Activated T-cell treated with anti-CD3 and anti-CD28 coated beads, Interleukin-2, amount 50 U/mL, for 24 hours (primary cell): ENCODE measurements at places on chromosomes 7 and 10.

DNA sequence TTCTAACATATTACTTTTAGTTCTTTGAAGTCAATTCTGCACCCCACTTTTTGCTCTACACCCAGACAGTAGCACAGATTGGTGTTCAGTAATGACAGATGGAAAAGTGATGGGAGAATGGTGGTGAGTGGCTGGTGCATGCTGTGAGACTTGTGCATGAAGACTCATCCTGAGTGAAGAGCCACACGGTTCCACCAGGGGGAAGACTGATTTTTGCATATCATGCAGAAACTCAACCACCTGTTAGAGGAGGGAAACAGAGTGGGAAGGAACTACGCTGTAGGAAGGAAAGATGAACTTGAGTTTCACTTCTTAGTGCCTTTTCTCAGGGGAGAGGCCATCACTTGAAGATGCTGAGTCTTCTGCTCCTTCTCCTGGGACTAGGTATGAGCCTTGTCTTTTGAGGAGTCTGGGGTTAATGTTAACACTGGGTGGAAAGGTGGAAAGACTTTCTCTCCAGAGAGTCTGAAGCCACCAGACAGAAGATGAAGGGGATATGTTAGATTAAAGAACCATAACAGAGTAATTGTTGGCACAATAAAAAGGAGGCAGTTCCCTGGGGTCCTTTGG is 9.3 kb upstream of the PRSS1 start:
- DNase-seq = no peak

GRCh38 chr10:70966646-70967553 is 78.5 kb upstream of the PCBD1 start:
- no peak for DNase-seq

DNA sequence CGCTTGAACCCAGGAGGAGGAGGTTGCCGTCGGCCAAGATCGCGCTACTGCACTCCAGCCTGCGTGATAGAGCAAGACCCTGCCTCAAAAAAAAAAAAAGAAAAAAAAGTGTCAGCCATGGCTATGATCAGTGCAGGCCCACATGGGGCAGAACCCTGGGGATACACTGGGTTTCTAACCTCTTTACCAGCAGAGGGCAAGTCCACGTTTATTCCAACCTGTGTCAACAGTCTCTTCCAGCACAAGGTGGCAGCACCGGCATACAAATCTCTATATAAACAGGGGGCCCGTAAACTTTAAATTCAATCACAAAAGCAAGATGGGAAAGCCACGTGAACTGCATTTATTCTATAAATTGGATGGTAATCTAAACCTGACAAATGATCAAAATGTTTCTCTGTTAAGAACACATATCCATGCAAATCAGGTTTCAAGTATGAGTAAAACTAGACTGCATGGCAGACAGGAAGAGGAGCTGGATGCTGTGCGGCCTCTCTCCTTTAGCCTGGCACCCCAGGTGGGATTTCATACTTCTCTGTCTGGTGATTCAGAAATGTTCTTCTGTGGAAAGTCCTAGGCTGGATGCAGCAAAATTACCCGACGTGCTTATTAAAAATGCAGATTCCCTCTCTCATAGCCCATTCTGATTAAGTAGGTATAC is 60.0 kb upstream of the STEAP1B start:
- peak; percentile 69 for DNase-seq

GRCh38 chr7:133252506-133252857 is 396 bp upstream of the EXOC4 start:
- no peak for DNase-seq

DNA sequence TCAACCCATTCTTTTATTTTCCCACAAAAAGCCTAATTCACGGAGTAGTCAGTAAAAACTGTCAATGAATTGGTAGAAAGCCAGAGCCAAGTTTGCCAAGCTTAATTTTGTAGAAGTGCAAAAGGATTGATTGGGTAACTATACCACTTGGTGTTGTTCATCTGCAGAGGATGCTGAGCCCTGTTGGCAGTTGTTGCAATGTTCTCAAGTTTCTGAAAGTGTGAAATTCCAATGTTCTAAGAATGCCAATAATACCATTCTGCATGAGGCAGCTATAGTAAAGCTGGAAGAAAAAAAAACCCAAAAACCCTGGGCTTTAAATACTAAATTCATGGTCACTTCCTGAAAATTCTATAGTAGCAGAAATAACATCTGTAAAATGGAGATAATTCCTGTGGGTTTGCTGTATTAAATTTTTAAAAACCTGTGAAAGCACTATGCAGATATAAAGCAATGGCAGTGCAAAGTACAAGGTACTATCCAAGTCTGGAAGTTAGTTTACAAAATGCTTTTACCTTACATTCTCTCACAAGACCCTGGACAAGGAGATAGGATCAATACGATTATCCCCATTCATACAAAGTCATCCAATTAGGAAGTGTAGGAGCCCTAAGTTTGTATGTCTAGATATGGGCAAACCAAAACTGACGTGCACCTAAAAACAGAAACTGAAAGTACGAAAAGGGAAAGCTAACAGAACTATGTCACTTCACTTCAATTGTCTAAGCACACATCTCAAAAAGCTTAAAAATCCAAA is 6.0 kb upstream of the PON1 start:
- DNase-seq = no peak

- DNase-seq = no peak
Observed at GRCh38 chr10:5449227-5449626, 36.9 kb downstream of the NET1 start.

DNA sequence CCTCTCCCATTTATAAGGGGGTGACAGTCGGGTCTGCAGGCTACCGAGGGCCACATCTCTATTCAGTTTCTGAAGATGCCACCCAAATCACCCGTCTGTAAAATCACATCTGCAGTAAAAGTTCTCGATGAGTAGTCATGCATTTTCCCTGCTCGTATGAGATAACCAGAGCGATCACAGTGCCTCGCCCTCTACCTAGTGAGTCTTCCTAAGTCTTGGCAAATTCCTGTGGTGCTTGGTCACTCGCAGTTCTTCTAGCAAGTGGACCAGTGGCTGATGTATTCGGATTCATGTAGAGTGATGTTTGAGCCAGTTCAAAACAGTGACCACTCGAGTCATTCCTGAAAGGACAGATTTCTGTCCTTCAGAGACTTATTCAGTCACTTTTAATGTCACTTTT is 44.9 kb downstream of the INSYN2A start:
- DNase-seq = no peak
